ENCODE measurements at places on chromosomes 2 and 18.

DNA sequence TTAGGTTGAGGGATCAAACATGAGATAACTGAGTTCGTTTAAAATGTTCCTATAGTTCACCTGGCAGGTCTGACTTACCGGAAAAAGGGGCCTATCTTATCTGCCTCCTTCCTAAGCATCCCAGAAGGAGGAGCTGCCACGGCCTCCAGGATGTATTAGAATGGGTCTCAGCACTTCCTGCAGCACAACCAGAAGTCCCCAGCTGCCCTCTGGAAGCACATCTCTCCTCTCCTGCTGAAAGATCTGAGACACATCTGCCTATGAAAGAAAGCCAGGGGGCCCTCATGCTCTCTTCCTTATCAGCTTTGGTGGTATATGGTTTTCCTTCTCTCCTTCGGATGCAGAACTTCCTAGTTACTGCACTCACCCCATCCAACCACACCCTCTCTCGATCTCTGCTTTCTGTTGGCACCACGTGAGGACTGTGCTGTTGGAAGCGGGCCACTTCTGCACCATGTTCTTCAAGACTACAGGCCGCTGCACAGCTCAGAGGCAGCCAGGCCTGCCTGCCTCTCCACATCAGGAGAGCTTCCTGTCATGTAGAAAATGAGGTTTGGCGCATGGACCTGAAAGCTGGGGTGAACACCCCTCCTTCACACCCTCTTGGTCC is 6.5 kb downstream of the IGFBP5 start:
- no peak for DNase-seq

DNA sequence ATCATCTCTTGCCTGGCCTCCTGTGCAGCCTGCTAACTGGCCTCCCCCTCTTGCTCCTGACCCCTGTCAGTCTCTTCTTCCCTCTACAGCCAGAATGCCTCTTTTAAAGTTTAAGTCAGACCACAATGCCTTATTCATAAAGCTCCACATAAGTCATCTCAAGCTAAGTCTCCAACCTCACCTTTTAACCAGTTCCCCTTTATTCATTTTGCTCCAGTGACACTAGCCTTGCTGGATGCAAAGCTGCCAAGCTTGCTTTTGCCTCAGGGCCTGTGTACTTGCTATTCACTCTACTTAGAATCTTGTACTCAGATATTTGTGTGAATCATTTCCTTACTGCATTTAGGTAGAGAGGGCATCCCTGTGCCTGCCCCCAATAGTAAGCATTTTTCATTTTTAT is 180.9 kb downstream of the PDE1A start:
- no peak for DNase-seq

DNA sequence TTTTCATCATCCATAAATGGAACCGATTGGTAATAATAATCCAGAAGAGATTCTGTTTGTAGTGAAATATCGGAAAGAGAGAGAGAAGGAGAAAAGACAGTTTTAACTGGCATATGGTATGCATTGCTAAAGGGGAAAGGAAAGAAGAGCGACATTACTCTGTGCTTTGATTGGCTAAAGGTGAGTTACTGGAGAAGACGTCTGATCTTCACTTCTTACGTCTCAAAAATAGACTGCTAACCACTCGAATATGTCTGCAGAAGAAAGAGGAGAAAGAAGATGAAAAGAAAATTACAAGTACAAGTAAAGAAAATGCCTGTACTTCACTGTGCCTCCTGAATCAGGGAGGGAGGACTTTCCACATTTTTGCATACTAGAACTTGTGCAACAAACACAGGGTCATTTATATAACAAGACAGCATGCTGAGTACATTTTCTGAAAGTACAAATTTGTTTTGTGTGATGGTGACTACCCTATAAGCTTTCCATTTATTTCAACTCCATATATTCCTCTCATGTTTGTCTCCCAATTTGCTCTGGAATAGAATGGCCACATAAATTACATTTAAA is 787.2 kb downstream of the RNF144A start:
- DNase-seq: no peak

GRCh38 chr18:37665346-37665745 is 99.7 kb upstream of the CELF4 start:
- no peak for DNase-seq

All from foreskin fibroblast (primary cell).